RCC 7860 (cell line): ENCODE measurements at places on chromosomes 6 and 20.

DNA sequence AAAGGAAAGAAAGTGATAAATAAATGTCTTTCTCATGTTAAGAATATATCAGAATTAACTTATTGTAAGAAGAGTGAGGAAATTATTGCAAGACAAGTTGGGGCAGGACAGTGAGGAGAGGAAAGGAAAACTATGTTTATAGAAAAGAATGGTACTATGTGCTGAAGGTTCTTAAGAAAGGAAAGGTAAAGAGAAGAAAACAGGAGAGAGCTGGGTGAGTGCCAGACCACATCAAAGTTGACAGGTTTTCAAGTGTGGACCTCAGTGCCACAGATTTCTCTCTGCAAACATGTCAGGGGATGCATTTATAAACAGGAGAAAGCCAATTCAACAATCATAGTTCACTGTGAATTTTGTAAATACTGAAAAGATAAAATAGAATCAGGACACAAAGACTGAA is 439.2 kb downstream of the PKHD1 start:
- DNase-seq = no peak

DNA sequence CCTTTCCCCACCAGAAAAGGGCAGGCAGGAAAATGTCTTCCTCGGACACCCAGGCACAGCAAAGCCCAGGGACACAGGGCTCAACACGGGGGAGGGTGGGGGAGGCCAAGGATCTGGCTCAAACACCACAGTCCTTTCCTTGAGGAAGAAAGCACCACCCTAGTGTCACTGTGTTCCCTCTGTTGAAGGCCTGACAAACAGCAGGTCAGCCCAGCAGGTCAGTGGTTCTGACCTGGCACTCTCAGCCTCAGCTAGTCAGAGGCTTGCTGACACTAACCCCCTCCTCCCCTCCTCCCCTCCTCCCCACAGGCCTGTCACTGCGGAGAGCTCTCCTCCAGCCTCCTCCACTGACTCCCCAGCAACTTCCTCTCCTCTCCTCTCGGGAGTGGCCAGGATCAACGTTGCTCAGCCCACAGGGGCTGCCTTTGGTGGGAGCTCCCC is 239.6 kb downstream of the LRFN2 start:
- DNase-seq = no peak

DNA sequence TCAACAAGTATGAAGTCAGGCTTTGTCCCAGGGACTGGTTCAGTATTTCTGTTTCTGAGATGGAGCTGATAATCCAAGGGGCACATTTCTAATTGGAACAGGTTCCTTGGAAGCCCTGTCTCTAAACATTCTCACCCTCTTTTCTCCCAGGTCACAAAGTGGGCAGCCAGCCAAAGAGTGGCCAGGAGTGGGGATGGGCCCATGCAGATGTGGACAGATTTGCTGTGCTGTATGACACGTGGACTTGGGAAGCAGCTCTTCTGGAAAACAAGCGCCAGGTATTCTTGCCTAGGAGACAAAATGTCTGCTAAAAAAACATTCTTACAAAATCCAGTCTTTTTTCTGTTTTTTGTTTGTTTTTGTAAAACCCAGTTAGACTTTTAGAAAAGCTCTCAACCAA is 140.2 kb downstream of the CD164 start:
- no peak for DNase-seq

- DNase-seq = no peak
Measured at GRCh38 chr6:5139828-5140771, 55.0 kb downstream of the PPP1R3G start.

DNA sequence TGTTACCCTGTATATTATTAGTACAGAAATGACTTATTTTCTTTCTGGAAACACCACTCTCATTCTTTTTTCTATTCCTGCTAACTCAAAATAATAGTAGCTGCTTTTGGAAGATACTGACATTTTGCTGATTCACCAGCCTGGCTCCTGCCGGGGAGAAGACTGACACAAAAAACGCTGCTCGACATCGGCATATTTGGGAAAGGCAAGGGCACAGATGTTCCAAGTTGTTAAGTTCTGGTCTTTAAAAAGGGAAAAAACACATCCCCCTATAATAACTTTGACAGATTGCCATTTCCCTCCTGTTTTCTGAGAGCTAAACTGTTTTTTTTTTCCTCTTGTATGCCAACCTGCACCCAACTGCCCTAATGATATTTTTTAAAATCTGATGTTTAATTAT is 55.4 kb downstream of the CTNNBL1 start:
- DNase-seq = no peak

DNA sequence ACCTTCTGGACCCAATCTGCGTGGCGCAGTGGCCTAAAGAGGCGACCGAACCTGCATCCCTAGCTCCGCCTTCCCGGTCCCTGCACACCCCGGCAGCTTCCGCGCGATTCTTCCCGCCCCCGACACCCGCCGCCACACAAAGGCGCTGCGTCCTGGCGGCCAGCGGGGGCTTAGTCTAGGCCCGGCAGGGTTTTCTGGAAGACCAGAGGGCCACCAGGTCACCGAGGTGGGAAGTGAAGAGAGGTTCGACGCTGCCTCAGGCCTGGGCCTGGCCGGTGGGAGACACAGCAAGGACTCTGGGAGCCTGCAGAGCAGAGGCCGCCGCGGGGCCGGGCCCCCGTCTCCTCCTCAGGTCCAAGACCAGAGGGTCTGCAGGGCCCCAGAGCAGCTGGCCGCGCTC is 154.9 kb downstream of the OR2B2 start:
- no peak for DNase-seq

DNA sequence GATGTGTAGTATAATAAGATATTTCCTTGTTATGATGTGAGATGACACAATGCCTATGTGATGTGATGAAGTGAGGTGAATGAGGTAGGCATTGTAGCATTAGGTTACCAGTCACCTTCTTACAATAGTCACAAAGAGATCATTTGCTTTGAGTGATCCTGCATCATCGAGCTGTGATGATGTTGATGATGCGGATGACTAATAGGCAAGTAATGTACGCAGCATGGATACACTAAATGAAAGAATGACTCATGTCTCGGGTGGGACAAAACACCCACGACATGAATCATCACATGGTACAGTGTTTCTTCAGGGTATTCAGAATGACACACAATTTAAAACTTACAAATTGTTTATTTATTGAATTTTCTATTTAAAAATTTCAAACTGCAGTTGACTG is 806.3 kb upstream of the GJE1 start:
- DNase-seq = peak; percentile 95

DNA sequence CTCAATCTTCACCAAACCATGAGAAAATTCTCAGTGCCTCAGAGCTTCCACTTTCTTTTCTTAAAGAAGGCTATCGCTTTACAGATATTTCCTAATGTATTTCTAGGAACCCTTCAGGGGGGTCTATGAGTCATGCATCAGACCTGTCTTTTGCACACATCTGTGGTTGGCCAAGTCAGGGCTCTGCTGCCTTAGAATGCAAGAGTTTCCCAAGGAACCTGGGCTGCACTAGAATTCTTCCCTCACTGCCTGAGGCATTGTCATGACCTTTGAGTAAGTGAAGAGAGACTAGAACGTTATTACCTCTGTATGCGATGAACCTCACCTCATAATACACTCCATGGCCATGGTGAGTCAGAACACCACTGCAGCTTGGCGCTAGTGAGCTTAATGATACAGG is 365.0 kb upstream of the ID4 start:
- DNase-seq = peak; percentile 97

GRCh38 chr20:56386219-56386618 is 5.8 kb downstream of the AURKA start:
- DNase-seq = no peak

- no peak for DNase-seq
Measured at GRCh38 chr6:169078399-169079145, 175.1 kb downstream of the THBS2 start.

DNA sequence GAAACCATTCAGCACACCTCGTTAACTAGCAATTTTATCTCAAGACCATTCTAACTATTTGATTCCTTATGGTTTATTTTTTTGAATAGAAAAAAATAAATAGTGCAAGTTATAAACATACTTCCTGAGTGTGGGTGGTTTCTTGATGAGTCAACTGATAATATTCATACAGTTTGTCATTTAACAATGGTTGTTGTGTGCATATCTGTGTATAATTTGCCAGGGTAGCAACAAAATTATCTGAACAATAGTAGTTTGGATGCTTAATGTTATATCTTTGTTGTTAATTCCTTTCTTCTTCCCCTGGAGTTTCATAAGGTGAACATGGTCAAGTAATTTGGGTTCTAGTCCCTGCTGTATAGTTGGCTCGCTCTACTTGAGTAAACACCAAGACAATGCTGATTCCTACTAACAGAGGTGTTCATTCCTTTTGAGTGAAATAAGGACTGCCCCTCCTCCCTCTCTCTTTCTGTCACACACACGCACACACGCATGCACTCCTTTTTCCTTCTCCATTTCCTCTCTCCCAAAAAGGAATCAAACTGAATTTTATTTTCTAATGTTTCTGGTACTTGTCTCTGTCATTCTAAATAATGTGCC is 938.1 kb upstream of the EPHA7 start:
- no peak for DNase-seq

- DNase-seq = peak; percentile 83
Measured at GRCh38 chr6:135537741-135538301, 40.3 kb upstream of the AHI1 start.

- no peak for DNase-seq
Measured at GRCh38 chr6:25834950-25835349, 3.1 kb upstream of the SLC17A1 start.

- DNase-seq = no peak
Measured at GRCh38 chr20:2889209-2889608, 15.9 kb downstream of the PTPRA start.

DNA sequence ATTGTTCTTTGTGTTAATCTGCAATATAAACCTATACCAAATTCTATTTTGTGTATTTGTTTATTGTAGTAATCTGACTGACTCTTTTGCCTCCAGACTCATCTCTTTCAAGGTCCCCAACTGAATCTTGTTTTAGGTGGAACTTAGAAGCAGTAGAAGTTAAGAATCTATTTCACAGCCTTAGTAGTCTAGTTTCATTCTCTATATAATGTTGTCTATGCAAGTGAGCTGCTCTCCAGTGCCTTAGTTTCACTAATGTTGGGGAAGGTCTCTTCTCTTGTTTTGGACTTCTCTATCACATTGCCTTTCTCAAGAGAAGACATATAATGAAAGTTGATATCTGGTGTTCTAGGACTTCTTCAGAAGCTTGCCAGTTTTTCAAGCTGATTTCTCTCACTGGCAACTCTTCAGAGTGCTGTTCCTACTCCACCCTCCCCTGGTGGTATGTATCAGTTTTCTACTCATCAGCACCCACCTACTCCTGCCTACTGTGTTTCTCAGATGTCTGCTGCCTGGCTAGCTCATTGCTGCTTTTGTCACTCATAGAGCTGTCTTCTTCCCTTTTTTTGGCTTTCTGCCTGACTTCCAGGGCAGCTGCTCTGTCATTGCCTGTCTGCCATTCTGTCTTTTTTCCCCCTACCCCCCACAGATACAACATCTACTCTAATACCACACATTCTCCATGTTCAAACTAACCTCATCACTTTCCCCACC is 82.1 kb downstream of the PTPRA start:
- no peak for DNase-seq

GRCh38 chr6:25297823-25298522 is 18.8 kb downstream of the CARMIL1 start:
- DNase-seq = no peak
